Tibial nerve (tissue), 4 donors: ENCODE measurements at places on chromosomes 2 and 18.

GRCh38 chr2:39981883-39982311 is 202.8 kb upstream of the THUMPD2 start:
- H3K36me3 ChIP-seq, result no peaks in the 10 kb centered on the region
- no peak for DNase-seq
- no peak overlapping the region for H3K27ac ChIP-seq
- no peaks in the 10 kb centered on the region for H3K4me1 ChIP-seq
- H3K27me3 ChIP-seq, result no peaks in the 10 kb centered on the region

- no peak overlapping the region for H3K27ac ChIP-seq
- H3K4me1 ChIP-seq, result no peaks in the 10 kb centered on the region
- H3K36me3 ChIP-seq, result no peaks in the 10 kb centered on the region
- DNase-seq, result no peak
- H3K4me3 ChIP-seq, result no peak overlapping the region
- H3K27me3 ChIP-seq, result no peaks in the 10 kb centered on the region
Observed at GRCh38 chr2:219296142-219296541, 13.1 kb downstream of the PTPRN start.

GRCh38 chr2:108570416-108570815 is 36.1 kb downstream of the LIMS1 start:
- H3K4me1 ChIP-seq, result peaks cover 24% of the 10 kb centered on the region
- H3K4me3 ChIP-seq, result no peak overlapping the region
- H3K27me3 ChIP-seq, result peaks cover 3% of the 10 kb centered on the region
- DNase-seq, result no peak
- no peak overlapping the region for H3K27ac ChIP-seq

DNA sequence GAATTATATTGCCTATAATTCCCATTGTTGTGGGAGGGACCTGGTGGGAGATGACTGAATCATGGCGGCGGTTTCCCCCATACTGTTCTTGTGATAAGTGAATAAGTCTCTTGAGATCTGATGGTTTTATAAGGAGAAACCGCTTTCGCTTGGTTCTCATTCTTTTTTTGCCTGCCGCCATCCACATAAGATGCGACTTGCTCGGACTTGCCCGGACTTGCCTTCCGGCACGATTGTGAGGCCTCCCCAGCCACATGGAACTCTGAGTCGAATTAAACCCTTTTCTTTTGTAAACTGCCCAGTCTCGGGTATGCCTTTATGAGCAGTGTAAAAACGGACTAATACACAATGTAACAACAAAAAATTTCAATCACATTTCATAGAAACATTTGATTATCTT is 115.8 kb downstream of the C2orf74 start:
- no peaks in the 10 kb centered on the region for H3K4me1 ChIP-seq
- no peaks in the 10 kb centered on the region for H3K36me3 ChIP-seq
- H3K27ac ChIP-seq, result no peak overlapping the region

DNA sequence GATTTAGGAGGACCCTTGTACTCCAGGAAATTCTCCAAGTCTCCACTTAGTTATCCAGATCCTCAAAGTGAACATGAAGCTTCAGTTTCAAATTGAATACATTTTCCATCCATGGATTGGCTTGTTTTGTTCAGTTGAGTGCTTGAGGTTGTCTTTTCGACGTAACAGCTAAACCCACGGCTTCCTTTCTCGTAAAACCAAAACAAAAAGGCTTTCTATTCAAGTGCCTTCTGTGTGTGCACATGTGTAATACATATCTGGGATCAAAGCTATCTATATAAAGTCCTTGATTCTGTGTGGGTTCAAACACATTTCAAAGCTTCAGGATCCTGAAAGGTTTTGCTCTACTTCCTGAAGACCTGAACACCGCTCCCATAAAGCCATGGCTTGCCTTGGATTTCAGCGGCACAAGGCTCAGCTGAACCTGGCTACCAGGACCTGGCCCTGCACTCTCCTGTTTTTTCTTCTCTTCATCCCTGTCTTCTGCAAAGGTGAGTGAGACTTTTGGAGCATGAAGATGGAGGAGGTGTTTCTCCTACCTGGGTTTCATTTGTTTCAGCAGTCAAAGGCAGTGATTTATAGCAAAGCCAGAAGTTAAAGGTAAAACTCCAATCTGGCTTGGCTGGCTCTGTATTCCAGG is at the start of gene CTLA4:
CTLA4 (plus strand) TSS at position 211 of the 640 bp plus-strand sequence; CDS start at position 383, 172 bp downstream.
- DNase-seq, result no peak
- no peaks in the 10 kb centered on the region for H3K4me1 ChIP-seq
- no peaks in the 10 kb centered on the region for H3K27me3 ChIP-seq
- no peak within 1 kb of the TSS for H3K4me3 ChIP-seq

DNA sequence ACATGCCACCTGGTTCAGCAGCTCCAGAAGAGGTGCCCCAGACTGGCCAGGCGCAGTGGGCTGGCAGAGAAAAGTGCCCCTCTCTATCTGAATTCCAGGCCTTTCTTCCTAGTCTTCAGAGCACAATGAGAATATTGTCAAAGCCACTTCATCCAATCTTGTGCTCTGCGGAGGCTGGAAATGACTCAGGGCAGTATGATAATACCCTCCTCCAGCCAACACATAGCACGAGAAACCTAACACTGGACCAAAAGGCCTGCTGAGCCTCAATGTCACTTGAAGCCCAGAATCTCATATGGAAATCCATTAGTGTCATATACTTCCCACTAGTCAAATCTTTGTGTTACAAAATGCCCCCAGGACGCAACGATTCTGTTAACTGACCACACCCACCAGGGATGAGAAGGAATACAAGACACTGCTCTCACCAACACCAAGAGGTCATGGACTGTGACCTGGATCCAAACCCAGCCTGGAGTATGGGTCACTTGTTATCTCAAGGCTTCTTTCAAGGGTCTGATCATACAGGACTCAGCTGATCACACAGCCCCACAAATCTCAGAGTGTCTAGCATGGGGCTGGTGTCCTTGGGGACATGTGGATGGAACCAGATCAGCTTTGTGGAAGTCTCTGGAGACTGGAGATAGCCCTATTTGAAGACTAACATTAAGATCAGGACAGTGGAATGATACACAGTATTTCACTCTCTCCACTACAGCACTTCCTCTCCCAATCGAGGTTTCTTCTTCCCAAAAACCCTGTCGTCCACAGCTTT is 10.1 kb downstream of the KIF3C start:
- DNase-seq, result no peak
- H3K36me3 ChIP-seq, result peaks cover 20% of the 10 kb centered on the region
- H3K27me3 ChIP-seq, result no peaks in the 10 kb centered on the region
- H3K27ac ChIP-seq, result peak overlapping the region; percentile 54
- no peak overlapping the region for H3K4me3 ChIP-seq
- no peaks in the 10 kb centered on the region for H3K4me1 ChIP-seq

- H3K4me3 ChIP-seq, result no peak overlapping the region
- H3K27ac ChIP-seq, result no peak overlapping the region
- H3K27me3 ChIP-seq, result no peaks in the 10 kb centered on the region
- peaks cover 3% of the 10 kb centered on the region for H3K36me3 ChIP-seq
- H3K4me1 ChIP-seq, result no peaks in the 10 kb centered on the region
Observed at GRCh38 chr18:56889621-56890020, 238.5 kb downstream of the WDR7 start.

- DNase-seq, result no peak
- H3K4me1 ChIP-seq, result no peaks in the 10 kb centered on the region
- H3K4me3 ChIP-seq, result no peak overlapping the region
- H3K27me3 ChIP-seq, result no peaks in the 10 kb centered on the region
Observed at GRCh38 chr2:142974288-142975024, 97.0 kb downstream of the KYNU start.

GRCh38 chr2:240913810-240914644 is 7.9 kb downstream of the CROCC2 start:
- no peak overlapping the region for H3K4me3 ChIP-seq
- DNase-seq, result peak; percentile 77
- no peaks in the 10 kb centered on the region for H3K4me1 ChIP-seq
- no peaks in the 10 kb centered on the region for H3K36me3 ChIP-seq
- H3K27me3 ChIP-seq, result no peaks in the 10 kb centered on the region

- H3K36me3 ChIP-seq, result peaks cover 26% of the 10 kb centered on the region
- no peak overlapping the region for H3K4me3 ChIP-seq
- H3K4me1 ChIP-seq, result no peaks in the 10 kb centered on the region
- DNase-seq, result no peak
Observed at GRCh38 chr18:59343926-59344325, 15.1 kb downstream of the LMAN1 start.

DNA sequence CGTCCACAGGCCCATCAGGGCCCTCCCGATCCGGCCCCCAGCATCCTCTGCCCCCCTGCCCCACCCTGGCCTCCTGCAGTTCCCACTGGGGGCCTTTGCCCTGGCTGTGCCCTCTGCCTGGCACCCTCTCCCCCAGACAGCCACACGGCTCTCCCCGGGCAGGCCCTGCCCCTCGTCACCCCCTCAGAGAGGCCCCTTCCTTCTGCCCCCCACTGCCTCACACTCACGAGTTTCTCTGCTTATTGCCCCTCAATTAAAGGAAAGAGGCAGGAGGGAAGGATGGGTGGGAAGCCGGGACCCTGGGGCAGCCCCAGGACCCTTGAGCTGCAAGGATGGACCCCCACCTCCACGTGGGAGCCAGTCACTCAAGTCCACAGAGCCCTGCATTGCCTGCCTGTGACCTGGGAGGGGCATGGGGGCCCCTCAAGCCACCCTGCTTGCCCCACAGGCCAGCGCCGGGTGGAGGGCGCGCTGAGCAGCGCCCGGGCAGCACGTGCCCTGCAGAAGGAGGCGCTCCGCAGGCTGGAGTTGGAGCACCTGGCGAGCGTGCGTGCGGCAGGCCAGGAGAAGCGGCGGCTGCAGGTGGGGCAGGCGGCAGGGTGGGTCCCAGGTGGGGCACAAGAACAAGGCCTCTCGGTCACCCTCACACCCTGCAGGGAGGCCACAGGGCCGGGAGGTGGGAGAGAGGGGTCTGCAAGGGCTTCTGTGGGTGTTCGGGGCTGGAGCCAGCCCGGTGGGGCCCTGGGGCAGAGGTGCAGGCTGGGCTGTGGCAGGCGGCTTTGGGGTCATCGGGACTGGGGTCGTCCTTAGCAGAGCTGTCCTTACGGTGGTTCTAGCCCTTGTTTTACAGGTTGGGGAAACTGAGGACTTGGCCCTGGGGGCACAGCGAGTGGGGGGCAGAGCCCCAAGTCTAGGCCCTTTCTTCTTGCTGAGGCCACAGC is 30.5 kb upstream of the SNED1 start:
- no peaks in the 10 kb centered on the region for H3K27me3 ChIP-seq
- no peak overlapping the region for H3K4me3 ChIP-seq
- no peaks in the 10 kb centered on the region for H3K36me3 ChIP-seq

GRCh38 chr2:194686569-194686968 is 970.5 kb upstream of the SLC39A10 start:
- H3K36me3 ChIP-seq, result no peaks in the 10 kb centered on the region
- no peaks in the 10 kb centered on the region for H3K4me1 ChIP-seq
- DNase-seq, result no peak
- no peak overlapping the region for H3K4me3 ChIP-seq
- no peak overlapping the region for H3K27ac ChIP-seq

- no peak overlapping the region for H3K27ac ChIP-seq
- DNase-seq, result no peak
- no peak overlapping the region for H3K4me3 ChIP-seq
- H3K4me1 ChIP-seq, result peaks cover 8% of the 10 kb centered on the region
- no peaks in the 10 kb centered on the region for H3K36me3 ChIP-seq
- H3K27me3 ChIP-seq, result no peaks in the 10 kb centered on the region
Observed at GRCh38 chr2:15948704-15948957, 8.3 kb downstream of the MYCN start.

- peak overlapping the region; percentile 95 for H3K27ac ChIP-seq
- peak overlapping the region; percentile 85 for H3K4me3 ChIP-seq
- no peaks in the 10 kb centered on the region for H3K27me3 ChIP-seq
Observed at GRCh38 chr2:12718711-12719399, 2.1 kb downstream of the TRIB2 start.

- H3K27me3 ChIP-seq, result no peaks in the 10 kb centered on the region
- H3K4me3 ChIP-seq, result no peak overlapping the region
- H3K4me1 ChIP-seq, result no peaks in the 10 kb centered on the region
- H3K27ac ChIP-seq, result no peak overlapping the region
- DNase-seq, result no peak
Observed at GRCh38 chr2:53515435-53516332, 251.9 kb upstream of the CHAC2 start.

- no peak overlapping the region for H3K4me3 ChIP-seq
- no peaks in the 10 kb centered on the region for H3K27me3 ChIP-seq
- no peaks in the 10 kb centered on the region for H3K36me3 ChIP-seq
Observed at GRCh38 chr2:174121175-174121574, 127.2 kb downstream of the OLA1 start.

GRCh38 chr2:134603966-134604365 is 114.8 kb downstream of the TMEM163 start:
- no peaks in the 10 kb centered on the region for H3K27me3 ChIP-seq
- no peaks in the 10 kb centered on the region for H3K4me1 ChIP-seq
- no peaks in the 10 kb centered on the region for H3K36me3 ChIP-seq
- no peak overlapping the region for H3K4me3 ChIP-seq
- H3K27ac ChIP-seq, result no peak overlapping the region
- no peak for DNase-seq

DNA sequence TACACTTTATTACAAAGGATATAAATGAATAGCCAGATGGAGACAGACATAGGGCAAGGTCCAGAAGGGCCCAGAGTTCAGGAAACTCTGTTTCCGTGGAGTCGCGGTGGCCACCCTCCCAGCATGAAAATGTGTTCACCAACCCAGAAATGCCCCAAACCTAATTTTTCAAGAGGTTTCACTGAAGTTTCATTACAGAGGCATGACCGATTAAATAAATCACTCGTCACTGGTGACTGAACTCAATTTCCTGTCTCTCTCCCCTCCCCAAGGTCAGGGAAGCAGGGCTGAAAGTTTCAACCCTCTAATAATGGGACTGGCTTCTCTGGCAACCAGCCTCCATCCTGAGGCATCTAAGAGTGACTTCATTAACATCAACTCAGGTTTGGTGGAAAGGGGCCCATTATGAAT is 22.4 kb downstream of the USP40 start:
- no peak overlapping the region for H3K27ac ChIP-seq
- no peaks in the 10 kb centered on the region for H3K4me1 ChIP-seq
- H3K4me3 ChIP-seq, result no peak overlapping the region
- H3K27me3 ChIP-seq, result no peaks in the 10 kb centered on the region
- DNase-seq, result no peak

GRCh38 chr2:149205143-149205542 is 125.2 kb upstream of the LYPD6 start:
- no peaks in the 10 kb centered on the region for H3K36me3 ChIP-seq
- no peaks in the 10 kb centered on the region for H3K4me1 ChIP-seq
- no peaks in the 10 kb centered on the region for H3K27me3 ChIP-seq
- no peak overlapping the region for H3K4me3 ChIP-seq
- DNase-seq, result no peak

GRCh38 chr18:40937386-40937785 is 1017.6 kb upstream of the PIK3C3 start:
- H3K27me3 ChIP-seq, result no peaks in the 10 kb centered on the region
- H3K4me3 ChIP-seq, result no peak overlapping the region
- no peaks in the 10 kb centered on the region for H3K4me1 ChIP-seq
- no peaks in the 10 kb centered on the region for H3K36me3 ChIP-seq
- H3K27ac ChIP-seq, result no peak overlapping the region

DNA sequence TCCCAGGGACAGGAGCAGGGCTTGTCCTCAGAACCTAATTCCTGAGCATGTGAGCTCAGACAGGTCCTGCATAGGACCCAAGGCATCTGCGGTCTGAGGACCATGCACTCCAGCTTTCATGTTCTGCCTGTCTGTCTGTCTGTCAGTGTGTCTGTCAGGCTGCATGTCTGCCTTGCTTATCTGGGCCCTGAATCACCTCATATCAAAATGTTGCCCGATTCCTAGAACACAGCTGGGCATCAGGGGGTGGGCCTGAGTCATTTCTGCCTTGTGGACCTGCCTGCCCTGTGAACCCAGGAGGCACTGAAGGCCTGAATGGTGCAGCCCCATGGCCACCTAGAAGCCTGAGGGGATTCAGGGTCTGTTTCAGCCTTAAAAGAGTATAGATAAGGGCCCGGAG is 22.1 kb downstream of the INHBB start:
- H3K27me3 ChIP-seq, result no peaks in the 10 kb centered on the region
- no peaks in the 10 kb centered on the region for H3K4me1 ChIP-seq
- H3K36me3 ChIP-seq, result no peaks in the 10 kb centered on the region
- no peak overlapping the region for H3K27ac ChIP-seq
